ENCODE measurements at places on chromosomes 1 and 21. TPM values are rescaled to one million over a fixed set of nuclear protein-coding genes. Genes with fewer than 3 reads are reported as not detected.

GPR89B gene
- total RNA-seq, result 4.3 TPM

KMO gene
- total RNA-seq, result 1.0 TPM

HHAT gene
- total RNA-seq, result 1.5 TPM

FAM177B gene
- not detected for total RNA-seq

ATP1A4 gene
- total RNA-seq, result not detected

Data from A549 treated with Mapracorat at 1 μM for 4 hours (cell line).